ENCODE measurements at places on chromosomes 2 and 18. TPM values are rescaled to one million over a fixed set of nuclear protein-coding genes. Genes with fewer than 3 reads are reported as not detected.
A peak's percentile ranks its signal among the peaks of the same experiment; 100 is the strongest.

The GKN1 gene
- total RNA-seq = not detected

The ITGA4 gene
- 118 TPM for total RNA-seq

The TMEM247 gene
- total RNA-seq = not detected

The INPP4A gene
- total RNA-seq = 54.6 TPM

The GALNT13 gene
- total RNA-seq = not detected

The RBM45 gene
- 18.6 TPM for total RNA-seq

The DRC1 gene
- total RNA-seq = not detected

The TMEM87B gene
- total RNA-seq = 15.0 TPM

The GAREM1 gene
- total RNA-seq = not detected

The ABCB11 gene
- total RNA-seq = not detected

The UGT1A5 gene
- not detected for total RNA-seq

GRCh38 chr2:33475224-33476130, 972 bp upstream of the RASGRP3 start:
- peak; percentile 75 for DNase-seq

DNA sequence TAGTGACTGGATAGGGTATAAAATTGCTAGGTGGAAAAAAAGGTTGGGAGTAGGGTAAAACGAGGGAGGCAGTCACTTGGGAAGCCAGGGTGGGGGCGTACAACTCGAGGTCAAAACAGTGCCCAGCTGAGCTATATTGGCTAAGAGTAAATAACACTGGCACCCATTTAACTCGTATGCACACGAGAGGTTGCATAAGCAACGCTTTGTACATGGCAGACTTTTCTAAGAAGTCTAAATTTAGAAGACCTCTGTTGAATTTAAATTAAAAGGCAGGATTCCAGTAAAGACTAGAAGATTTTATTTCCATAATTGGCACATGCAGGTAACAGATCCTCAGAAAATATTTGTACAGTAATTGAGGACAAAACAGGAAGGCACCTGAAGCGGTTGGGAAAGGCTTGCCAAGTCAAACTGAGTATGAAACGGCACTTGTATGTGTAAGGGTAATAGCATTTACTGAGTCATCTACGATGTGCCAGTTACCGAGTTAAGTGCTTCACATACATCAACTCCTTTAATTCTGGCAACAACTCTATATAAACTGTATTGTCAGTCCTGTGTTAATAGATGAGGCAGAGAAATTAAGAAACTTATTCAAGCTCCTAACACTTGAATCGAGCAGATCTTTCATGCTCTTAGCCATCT, 1.4 kb upstream of the MALT1 start:
- DNase-seq = no peak

DNA sequence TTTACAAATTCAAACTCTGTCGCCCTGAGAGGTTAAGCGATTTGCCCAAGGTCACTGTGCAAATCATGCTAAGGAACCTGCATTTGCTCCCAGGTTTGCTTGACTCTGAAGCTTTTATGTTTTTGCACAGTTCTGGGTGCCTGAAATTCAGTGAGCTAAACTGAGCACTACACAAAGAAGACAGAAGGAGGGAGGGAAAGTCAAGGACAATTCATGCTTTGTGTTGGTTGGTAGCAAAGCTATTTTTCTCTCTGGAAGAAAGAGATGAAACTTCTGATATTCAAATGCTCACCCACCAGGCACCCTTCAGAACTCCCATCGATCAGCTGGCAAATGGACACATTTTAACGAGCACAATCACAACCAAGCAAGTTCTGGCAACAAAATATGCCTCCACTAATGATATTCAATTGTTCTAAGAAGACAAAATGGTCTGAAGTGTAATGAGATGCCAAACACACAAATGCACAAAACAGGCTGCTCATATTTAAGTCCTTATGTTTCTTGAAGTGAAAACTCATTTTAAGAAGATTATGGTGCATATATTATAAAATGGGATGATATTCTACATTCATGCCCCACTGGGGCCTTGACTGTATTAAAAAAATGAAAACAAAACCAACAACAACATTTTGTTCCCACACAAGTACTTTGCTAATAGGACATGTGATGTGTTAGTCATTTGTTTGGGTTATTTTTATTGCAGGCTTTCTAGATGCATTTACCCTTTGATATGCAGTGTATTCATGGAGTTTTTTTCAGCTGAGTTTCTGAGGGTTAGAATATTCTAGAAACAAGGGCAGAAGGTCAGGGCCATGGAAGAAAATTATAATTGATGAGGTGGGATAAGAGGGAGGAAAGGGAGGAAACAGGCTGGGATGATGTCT, 445.6 kb upstream of the CELF4 start:
- DNase-seq = no peak

GRCh38 chr2:53475321-53475720, 292.3 kb upstream of the CHAC2 start:
- no peak for DNase-seq

DNA sequence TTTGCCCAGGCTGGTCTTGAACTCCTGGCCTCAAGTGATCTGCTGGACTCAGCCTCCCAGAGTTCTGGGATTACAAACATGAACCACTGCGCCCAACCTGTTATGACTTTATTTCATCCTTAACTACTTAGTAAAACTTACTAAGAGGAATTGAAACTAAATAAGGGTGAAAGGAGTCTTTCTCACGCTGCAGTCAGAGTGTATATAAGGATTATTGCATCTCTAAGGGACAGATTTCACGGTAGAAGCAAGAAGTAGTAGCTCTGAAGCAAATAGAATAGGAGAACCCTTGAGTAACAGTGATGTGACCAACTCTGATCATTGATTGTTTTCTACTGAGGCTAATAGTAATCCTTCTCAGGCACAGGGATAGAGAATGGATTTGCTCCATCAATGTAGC, 960.1 kb downstream of the CPS1 start:
- DNase-seq = no peak

- no peak for DNase-seq
These were observed 73.8 kb upstream of the AGAP1 start for GRCh38 chr2:235419996-235420395.

- DNase-seq = peak; percentile 23
These were observed 41.3 kb downstream of the VPS54 start for GRCh38 chr2:63977904-63978303.

DNA sequence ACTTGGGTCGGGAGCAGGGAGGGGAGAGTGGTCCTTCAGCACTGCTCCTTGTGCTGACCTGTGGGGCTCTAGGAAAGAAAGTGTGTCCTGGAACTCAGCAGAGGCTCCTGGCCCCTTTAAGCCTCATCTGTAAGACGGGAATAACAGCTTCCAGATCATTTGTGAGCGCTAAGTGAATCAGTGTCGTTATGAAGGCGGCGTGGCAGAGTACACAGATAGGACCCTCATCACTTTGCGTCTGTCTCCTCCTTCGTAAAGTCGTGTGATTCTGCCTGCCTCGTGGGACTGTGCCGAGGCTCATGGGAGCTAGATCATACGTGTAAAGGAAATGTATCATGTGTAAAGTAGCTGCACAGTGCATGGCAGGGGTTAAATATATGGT, 18.6 kb downstream of the COLEC11 start:
- no peak for DNase-seq

- no peak for DNase-seq
These were observed 236.0 kb upstream of the REV1 start for GRCh38 chr2:99725820-99726219.

GRCh38 chr2:1162768-1163584, 212.3 kb downstream of the SNTG2 start:
- no peak for DNase-seq

- DNase-seq = no peak
These were observed 122.9 kb downstream of the ZNF521 start for GRCh38 chr18:25229081-25229480.

- DNase-seq = no peak
These were observed 123.1 kb upstream of the CAB39 start for GRCh38 chr2:230589497-230590015.

DNA sequence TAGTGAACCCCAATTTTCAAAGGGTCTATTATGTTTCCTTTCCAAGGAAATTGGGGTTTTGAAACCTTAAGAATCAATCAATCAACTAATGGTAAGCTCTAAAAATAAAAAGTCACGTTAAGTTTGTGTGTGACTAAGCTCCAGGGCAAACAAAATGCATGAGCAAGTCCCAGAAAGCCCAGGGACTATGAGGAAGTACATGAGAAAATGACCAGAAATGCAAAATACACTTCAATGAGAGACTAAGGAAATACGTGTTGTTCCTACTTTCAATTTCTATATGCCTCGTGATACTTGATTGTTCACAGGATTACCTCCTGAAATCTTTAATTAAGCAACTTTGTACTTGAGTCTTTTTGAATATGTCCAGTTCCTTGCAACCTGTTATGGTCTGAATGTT, 684.4 kb upstream of the SYT4 start:
- no peak for DNase-seq

GRCh38 chr2:133495226-133495625, 73.0 kb downstream of the NCKAP5 start:
- no peak for DNase-seq

DNA sequence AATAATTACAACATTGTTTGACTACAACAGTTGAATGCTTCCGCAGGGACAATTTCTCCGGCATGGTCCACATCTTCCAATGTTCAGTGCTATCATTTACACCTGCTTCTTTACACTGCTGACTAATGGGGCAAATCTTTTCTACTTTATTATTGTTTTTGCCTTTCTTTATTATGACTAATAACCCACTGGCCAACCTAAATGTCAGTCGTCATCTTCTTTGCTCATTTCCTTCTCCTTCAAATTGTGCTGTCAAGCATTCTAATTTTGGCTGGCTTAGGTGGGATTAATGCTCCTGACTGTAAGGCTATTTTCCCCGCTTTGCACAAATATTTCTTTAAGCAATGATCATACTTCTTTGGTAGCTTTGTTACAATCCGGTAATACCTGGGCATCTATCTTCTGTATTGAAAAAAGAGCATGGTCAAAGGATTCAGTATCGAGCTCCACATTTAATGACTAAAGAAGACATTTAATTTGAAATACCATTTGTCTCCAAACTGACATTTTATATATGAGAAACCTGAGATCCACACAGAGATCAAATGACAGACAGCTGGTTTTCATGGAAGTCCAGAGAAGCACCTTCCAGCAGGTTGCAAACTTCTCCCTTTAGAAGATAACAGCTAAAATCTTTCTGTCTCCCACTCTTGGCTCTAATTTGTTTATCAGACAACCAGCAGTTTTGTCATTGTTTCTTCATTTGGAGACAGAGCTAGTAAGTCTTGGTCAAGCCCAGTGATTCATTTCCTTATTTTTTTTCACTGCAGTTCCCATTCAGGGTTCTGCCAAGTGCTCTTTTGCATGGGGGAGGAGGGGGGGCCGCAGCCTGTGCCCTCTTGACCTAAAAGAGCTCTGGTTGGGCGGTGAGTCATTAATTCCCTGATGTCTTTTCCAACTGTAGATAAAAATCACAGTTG, 132.9 kb downstream of the SOCS6 start:
- DNase-seq = no peak

GRCh38 chr2:65499216-65499615, 66.8 kb upstream of the SPRED2 start:
- DNase-seq = no peak

DNA sequence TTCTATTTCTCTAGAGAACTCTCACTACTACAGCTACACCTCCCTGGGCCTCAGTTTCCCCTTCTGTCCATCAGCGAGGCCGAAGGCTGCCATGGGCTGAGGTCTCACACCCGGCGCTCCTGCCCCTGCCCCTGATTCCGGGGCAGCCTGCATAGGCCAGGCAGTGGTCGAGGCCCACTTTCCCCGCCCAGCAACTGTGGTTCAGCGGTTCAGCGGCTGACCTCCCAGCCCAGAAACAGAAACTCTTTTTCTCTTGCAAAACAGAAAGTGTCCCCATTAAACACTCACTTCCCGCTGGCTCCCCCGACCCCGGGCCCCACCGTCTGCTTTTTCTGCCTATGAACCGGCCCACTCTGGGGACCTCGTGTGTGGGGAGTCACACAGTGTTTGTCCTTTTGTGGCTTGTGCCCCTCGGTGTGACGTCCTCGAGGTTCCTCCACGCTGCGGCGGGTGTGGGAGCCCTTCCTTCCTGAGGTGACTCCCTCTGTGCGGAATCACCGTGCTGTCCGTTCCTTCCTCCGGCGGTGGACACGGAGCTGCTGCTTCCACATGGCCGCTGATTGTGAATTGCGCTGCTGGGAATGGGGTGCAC, 16.0 kb downstream of the PDCD1 start:
- peak; percentile 24 for DNase-seq

- DNase-seq = no peak
These were observed 19.5 kb downstream of the ARHGAP15 start for GRCh38 chr2:143148757-143149156.

- no peak for DNase-seq
These were observed 2.3 kb upstream of the MAB21L4 start for GRCh38 chr2:240898108-240898730.

DNA sequence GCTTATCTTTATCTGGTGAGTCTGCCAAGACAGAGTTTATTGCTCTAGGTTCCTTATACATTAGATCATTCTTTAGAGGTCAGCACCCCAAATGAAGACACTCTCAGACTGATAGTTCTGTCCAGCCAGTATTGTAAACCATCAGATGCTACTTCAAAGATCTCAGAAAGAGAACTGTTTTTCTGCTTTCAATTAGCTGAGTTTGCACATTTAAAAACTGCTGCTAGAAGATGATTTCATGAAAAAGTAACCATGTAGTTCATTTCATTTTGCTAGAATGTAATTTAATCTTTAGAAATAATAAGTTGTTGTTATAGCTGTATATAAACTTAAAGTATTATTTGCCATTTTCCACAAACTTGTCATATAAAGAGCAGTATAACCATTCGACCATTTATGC, 344.5 kb upstream of the ATP5MC3 start:
- no peak for DNase-seq

DNA sequence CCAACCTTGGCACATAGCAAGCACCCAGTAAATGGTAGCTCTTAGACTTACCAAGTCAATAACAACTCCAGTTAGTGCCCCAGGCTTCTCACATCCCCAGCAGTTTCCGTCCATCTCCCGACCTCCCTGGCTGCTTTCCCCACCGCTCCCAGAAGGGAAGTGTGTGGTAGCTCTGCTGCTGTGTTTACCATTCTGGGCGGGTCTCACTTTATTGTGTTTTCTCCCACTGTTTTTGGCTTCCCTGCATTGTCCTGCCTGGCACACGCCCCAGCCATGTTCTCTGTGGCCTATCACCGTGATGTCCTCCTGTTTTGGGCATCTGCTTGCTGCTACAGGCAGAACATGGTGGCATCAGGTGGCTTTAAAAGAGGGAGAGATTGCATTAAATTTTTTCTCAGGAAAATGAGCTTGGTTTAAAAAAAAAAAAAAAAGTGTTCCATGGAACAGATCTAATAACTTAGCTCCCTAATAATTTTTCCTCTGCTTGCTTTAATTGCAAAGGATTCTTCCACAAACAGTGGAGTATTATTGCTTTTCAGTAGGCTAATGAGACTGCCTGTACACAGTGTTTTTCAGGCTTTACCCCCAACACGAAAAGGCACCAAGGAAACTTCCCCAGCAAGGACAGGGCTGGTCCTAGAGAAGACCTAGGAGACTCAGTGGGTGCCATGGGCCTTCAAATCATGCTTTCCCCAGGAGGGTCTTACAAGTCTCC, 8.0 kb upstream of the COX7A2L start:
- no peak for DNase-seq
